Left cardiac atrium (tissue), 4 donors: ENCODE measurements at places on chromosomes 2 and 18. TPM values are rescaled to one million over a fixed set of nuclear protein-coding genes. Genes with fewer than 3 reads are reported as not detected.

DNA sequence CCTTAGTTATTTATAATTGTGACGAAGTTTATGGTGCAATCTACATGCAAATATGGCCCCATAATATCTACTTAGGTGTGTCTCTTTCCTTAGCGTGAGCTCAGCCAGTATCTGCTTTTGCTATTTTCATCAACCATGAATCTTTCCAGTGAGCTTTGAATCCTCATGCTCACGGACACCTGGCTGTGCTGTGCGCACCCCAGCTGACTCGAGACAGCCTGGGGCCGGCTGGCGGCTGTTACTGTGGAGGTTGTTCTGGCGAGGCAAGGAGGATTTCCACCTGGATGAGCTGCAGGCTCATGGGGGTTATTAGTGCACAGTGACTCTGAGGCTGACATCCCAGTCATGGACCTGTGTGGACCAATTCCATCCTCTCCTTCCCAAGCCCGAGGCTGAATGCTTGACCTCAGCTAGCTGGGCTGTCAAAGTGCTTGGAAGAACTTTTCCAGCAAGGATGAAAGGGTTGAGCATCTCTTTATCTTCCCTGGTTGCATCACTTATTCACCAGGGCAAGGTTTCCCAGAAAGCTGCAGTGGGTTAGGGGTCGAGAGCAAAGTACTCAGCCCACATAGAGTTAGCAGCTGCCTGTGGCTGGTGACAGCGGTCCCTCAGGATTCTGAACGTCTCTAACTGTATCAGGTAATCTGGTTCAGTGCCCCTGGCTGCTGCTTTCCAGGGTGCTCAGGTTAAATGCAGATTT lies 141.7 kb downstream of the ARL4C start:
- DNase-seq, result no peak

DNA sequence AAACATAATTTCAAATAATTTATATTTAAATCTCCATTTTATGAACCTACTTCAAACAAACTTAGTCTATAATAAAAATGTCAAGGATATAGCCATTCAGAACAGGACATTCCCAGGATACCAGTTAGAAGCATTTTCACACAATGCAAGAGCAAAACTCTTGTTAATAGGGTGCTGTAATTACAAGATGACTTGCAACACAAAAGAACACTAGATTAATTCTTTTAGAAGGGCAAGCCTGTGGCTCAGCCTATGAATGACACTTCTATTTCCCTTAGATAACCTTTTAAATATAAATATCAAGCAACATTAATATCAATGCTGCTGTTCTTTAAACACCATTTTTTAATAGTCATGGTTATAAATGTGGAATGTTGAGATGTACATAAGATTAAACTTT lies 157.9 kb upstream of the SCN7A start:
- DNase-seq, result no peak

GRCh38 chr2:165796129-165796528 lies 2.1 kb upstream of the GALNT3 start:
- DNase-seq, result no peak

DNA sequence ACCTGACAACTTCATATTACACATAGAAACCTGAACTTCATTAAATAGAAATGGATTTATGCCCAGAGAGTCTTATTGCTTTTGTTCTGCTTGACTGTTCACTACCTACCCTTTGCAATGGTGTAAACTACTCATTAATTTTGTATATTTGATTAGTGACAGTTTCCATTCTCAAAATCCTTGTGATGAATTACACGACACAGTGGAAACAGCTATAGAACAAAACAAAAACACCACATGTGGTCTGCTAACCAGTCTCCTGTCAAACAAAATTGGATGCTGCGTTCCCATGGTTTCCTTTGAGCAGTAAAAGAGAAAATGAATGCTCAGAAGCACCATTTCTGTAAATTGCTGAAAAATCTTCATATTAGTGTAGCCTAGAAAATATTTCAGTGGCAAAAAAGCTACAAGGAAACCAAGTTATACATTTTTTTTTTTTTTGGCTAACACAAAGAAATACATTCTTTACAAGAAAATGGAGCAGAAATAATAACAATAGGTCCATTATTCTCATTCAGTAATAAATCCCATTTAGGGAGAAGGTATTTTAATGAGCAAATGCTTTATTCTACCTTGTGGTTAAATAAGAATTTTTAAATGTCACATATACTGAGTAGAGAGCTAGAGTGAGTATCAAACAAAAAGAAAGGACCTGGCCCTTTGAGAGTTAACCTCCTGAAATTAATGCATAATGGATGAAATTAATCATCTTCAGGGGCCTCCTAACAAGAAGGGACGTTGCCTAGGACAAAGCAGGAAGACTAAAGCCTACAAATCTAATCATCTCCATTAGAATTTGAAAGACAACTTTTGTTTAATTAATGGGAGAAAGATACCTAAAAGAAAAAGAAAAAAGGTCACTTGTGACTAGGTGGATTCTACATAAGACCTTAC lies 355.1 kb upstream of the ZC3H15 start:
- no peak for DNase-seq

DNA sequence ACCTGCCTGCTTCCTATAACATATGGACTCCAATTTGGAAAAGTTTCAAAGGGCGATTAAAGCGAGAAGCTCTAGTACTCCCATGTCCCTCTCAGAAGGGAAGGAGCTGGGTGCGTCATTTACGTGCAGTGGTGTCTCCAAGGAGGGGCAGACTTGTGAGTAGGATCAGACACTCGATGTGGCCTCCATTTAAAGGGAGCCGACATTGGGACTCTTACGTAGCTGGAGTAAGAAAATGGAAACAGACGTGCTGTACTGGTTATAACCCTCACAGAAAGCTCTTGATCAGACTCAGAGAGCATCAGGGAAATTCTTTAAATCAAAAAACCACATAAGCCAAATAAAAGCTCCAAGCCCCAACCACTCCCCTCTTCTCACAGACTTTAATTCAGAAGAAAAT lies 198.5 kb downstream of the KLHL29 start:
- no peak for DNase-seq

Gene CROCC2
- not detected for total RNA-seq

- no peak for DNase-seq
Observed at GRCh38 chr2:217562871-217563480, 439.8 kb downstream of the TNS1 start.

GRCh38 chr2:232348936-232349335 lies 29.6 kb upstream of the ALPP start:
- peak; percentile 23 for DNase-seq

GRCh38 chr18:58896268-58896667 lies 31.6 kb downstream of the ZNF532 start:
- DNase-seq, result no peak

DNA sequence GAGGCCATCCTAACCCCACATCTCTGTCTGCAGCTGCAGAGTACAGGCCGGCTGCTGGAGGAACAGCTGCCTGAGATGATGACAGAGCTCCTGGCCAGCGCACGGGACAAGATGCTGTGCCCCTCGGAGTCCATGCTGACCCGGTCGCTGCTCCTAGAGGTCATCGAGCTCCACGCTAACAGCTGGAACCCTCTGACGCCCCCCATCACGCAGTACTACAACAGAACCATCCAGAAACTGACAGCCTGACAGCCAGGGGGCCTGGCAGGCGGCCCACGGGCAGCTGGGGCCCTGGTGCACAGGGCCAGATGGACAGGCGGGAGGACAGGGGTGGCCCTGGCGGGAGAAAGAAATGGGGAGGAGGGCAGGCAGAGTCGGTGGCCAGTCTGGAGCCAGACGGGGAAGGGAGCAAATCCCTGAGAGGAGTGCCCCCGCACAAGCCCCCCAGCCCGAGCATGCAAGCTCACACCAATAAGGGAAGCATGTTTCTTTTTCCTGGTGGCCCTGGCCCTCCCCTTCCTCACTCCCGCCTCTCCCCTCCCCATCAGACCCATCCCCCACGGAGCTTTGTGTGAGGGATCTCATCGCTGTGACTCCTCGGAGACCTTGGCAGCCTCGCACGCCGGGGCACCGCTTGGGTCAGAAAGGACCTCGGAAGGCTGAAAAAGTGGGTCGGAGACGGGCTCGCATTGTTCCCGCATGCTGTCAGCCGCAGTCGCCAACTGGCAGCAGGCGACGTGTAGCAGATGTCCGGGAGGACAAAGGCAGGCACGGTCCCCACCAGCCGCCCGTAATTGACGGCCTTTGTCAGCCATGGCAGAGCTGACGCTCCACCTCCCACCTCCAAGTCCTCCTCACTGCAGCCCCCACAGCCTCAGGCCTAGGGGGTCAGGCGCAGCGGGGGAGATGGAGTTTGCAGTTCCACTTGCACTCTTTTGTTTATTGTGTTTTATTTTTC lies 91.2 kb downstream of the SMAD7 start:
- peak; percentile 60 for DNase-seq

Gene HOXD13
- not detected for total RNA-seq

Gene LBH
- total RNA-seq, result 19.1 TPM

- DNase-seq, result peak; percentile 50
Observed at GRCh38 chr2:37829202-37829601, 95.9 kb upstream of the RMDN2 start.

Gene TMEM200C
- 4.3 TPM for total RNA-seq
